Substantia nigra (tissue), 51 donors: ENCODE measurements at places on chromosomes 13 and 19.

- no peak for DNase-seq
Observed at GRCh38 chr13:71360041-71360440, 507.0 kb downstream of the DACH1 start.

GRCh38 chr19:31979949-31980670 is 365.3 kb upstream of the ZNF507 start:
- no peak for DNase-seq

DNA sequence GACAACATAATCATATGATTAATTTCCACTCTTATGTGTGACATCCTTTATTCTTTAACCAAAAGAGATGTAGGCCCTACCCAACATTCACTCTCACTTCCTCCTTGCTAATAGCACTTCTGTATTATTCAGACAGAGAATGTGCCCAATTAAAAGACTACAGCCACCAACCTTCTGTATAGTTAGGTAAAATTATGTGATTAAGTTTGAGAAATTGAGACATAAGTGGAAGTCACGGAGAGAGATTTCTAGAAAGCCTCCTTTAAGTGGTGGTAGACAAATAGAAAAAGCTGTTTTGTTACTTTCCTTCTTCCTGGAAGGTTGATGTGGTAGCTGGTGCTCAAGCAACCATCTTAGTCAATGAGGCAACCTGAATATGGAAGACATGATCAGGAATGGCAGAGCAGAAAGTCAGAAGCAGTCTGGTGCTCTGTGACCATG is 14.8 kb downstream of the EPSTI1 start:
- no peak for DNase-seq

GRCh38 chr13:83618966-83619365 is 263.3 kb downstream of the SLITRK1 start:
- no peak for DNase-seq

DNA sequence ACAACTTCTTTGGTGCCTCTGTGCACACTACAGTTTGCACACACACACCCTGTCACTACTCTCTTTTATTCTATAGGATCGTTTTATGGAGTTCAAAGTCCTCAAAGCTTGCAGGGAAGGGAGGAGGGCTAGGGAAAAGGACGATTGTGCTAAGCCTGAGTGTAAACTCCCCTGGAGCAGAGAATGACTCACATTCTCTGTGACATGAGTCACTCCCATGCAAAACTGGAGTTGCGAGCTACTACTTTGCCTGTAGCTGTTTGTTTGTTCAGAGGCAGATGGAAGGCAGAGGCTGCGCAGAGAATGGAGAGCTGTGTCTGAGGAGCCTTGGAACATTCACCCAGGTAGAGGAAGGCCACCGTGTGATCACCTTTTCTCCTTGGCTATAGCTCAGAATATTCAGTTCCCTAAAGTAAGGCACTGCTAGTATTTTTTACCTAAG is 80.5 kb upstream of the MBNL2 start:
- DNase-seq = no peak

DNA sequence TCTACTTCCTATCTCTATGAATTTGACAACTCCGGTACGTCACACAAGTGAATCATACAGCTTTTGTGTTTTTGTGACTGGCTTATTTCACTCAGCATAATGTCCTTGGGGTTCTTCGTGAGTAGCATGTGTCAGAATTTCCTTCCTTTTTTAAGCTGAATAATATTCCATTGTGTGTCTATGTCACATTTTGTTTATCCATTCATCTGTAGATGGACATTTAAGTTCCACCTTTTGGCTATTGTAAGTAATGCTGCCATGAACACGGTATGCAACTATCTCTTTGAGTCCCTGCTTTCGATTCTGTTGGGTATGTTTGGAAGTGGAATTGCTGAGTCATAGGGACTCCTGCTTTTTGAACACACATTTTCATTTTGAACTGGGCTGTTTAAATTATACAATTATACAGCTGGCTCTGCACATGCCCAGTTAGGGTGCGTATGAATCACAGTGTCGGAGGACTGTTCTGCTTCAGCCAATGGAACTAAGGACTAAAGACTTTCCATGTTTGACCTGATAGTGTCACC is 43.0 kb upstream of the C13orf42 start:
- DNase-seq = no peak

DNA sequence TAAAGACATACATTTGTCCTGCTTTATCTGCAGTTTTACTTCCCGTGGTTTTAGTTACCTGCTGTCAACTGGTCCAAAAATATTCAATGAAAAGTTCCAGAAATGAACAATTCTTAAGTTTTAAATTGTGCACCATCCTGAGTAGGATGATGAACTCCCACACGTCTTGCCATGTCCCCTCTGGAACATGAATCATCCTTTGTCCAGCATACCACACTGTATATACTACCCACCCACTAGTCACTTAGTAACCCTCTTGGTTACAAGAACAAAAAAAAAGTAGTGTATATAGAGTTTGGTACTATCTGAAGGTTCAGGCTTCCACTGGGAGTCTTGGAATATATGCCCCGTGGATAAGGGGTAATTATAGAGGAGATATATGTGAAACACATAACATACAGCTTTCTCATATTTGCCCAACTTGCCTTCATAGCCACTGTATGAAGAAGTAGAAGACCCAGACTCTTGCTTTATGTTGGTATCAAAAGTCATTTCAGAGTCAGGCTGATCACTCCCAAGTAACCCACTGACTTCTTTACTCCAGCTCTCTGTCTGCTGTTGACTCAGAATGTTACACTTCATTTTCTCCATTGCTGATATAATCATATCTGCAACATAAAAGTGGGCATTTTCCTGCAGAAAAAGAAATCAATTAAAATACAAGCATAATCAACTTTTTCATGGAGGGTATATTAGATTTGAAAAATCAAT is 19.3 kb downstream of the RUBCNL start:
- no peak for DNase-seq

DNA sequence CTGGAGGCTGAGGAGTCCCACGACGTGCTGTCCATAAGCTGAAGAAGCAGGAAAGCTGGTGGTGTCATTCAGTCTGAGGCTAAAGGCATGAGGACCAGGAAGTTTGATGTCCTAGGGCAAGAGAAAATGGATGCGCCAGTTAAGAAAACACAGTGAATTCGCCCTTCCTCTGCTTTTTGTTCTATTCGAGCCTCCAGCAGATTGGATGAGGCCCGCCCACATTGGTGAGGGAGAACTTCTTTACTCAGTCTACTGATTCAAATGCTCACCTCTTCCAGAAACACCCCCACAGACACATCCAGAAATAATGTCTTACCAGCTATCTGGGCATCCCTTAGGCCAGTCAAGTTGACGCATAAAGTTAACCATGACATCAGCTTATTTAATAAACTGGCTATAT is 7.5 kb upstream of the TTYH1 start:
- no peak for DNase-seq

DNA sequence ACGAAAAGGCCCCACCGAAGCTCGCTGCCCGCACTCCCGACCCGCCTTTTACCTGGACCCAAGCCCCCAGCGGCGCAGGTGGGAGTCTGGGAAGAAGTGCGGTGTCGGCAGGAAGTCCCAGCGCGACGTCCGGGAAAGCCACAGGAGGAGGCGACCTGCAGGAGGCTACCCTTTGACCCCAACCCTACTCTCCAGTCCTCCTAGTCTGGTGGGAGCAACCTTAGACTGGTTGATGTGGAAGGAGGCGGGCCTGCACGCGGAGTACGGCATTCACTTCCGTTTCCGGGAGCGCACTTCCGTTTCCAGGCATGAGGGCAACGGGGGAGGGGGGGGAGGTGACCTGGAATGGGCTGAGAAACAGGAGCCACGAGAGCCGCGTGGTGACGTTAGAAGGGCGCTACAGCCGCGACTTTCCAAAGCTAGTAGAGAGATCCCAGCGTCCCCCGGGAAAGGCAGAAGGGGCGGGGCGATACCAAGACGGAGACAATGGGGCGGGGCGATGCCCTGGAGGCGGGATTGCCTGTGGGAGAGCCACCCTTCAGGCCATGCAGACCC is 28.5 kb downstream of the ZNF266 start:
- DNase-seq = no peak

- no peak for DNase-seq
Observed at GRCh38 chr19:46839752-46840497, 10.7 kb downstream of the AP2S1 start.

DNA sequence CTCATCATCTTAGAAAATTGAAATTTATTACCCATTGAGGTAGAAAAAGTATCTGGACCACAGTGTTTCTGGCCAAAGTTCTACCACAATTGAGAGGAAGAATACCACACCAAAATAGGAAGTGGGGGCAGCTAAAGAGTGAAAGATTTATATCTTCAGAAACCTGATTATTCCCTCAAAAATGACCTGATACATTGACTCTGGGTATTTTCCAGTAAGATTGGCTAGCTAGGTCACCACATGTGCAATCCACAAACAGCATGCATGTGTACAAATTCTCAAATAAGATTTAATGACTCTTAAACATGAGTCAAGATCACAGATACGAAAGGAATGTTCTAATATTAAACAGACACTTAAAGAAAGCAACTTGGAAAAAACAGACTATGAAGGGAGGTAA is 1516.2 kb upstream of the PCDH20 start:
- DNase-seq = no peak
